IPS-NIHi11 (cell line): ENCODE measurements at places on chromosomes 6 and 20.

DNA sequence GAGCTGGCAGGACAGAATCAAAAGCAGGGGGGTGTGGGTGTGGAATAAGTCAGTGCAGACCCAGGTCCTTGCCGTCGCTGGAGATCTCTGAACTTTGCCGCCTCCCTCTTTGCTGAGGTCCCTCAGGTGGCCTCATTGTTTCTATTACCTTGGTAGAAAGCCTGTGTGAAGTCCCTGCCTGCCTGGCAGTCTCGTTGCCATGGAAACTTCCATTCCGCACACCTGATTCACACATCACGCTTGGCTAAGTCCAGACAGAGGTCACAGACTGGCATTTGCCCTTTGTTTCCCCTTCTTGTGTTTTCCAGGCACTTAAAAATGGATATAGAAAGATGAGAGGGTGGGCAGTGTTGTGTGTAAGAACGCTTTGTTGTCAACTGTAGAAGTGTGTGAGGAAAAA is 260.6 kb downstream of the PRL start:
- DNase-seq, result peak; percentile 79

GRCh38 chr6:51842061-51842803 is 245.2 kb downstream of the PKHD1 start:
- no peak for DNase-seq

DNA sequence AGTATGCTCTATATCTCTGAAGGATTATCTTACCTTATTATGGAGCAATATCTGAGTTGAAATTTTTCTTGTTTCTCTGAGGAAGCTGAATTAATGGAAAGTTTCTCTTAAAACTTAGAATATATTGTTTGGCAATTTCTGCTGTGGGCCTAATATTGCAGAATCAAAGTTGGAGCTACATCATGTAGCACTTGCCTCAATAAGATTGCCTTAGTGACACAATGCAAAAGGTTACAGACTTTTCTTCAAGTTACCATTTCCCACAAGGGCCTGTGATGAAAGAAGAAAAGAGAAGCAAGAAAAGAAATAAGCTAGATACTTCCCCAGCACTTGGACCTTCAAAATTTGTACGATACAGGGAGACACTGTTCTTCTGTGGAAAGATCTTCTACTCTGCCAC is 151.2 kb downstream of the SOBP start:
- no peak for DNase-seq

- no peak for DNase-seq
Measured at GRCh38 chr20:5660346-5660745, 89.9 kb upstream of the SHLD1 start.

DNA sequence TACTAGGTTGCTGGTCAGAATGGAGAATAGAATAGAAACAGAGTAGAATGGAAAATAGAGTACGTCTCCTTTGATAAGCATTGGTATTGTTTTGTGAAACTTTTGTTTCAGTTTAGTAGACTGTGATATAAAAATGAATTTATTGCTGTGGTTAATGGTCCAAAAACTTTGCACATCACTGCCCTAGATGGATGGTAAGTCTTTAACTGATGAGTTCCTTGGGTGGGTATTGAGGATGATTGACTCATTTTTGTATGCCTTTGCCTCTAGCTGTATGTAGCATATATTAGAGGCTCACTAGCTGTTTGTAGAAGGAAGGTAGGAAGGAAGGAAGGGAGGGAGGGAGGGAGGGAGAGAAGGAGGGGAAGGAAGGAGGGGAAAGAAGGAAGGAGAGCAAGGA is 48.3 kb downstream of the ZDHHC14 start:
- no peak for DNase-seq

DNA sequence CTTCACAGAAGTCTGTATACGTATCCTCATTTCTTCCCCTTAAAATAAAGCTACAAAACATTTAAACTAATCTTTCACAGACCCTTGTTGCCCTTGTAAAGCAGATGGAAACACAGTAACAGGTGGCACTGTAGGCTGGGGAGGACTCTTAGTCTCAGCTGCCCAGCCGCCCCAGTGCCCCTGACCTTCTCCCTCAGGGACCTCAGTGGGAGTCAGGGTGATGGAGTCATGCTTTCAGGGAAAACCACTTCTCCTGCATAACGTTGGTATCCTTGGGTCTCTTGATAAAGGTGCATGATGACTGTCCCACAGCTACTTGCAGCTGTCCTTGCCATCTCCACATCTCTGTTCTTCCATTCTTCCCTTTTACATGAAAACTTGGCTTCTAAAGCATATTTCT is 198.6 kb downstream of the CDKAL1 start:
- no peak for DNase-seq

DNA sequence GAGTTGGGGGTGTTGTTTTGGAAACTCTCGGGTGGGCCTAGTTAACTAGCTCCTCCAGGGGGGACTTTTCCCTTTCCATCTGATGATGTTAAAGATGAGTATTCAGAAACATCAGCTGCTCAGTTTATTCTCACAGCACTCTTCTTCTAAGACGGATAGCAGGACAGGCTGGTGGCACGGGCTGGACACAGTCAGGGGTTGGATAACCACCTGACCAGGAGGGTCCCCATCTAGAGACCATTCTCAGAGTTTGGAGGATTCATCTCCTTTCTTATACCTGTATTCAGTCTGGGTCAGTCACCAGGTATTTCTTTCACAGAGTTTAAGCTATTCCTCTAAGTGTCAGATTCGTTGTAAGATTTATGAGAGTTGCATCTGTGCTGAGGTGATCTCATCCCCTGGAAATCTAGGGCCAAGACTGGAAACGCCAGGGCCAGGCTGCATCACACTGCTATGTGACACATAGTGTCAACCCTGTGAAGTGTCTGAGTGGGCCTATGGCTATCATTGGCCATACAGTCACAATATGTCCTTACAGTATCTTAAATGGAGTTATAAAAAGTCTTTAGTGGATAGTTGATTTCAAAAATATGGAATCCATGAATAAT is 111.7 kb downstream of the FAM50B start:
- no peak for DNase-seq

DNA sequence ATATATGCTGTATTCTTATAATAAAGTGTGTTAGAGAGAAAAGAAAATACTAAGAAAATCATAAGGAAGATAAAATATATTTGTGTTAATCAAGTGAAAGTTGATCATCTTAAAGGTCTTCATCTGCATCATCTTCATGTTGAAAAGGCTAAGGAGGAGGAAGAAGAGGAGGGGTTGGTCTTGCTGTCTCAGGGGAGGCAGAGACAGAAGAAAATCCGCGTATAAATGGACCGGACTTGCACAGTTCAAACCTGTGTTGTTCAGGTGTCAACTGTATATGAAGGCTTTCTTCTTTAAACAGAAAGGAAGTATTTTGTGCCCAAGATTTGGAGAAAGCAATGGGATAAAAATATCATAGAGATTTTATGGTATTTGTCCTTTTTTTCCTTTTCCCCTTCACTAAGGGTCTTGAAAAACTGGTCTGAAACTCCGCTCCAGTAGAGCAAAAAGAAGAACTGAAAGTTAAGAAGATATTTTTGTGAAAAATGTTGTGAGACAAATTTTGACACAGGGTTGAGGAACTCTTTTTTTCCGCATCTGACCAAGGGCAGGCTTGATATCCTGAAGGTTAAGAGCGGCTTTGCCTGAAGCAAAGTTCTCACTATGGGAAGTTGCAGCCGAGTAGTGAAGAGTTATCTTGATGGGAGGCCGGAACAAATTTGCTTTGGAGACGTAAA is 350.7 kb downstream of the LAMA2 start:
- DNase-seq, result no peak

DNA sequence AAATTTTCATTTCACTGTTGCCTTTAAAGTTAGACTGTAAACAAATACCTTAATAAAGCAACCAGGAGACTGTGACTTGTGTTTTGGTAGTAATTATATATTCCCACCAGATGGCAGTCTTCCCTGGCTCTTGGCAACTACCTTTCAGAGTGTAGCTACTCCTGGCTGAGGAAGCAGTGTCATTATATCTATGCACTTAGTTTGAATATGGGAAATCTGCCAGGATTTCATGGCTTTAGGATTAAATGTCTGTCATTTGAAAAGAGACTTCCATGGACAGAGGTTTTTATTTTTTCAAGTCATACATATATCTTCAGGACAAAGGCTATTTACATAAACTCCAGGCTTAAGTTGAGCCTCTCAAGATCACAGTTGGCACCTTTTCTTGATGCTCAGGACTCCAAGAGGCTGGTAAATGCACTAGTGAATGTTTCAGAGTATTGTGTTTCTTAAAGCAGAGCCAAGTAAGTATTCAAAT is 160.1 kb downstream of the C6orf58 start:
- DNase-seq, result peak; percentile 58

DNA sequence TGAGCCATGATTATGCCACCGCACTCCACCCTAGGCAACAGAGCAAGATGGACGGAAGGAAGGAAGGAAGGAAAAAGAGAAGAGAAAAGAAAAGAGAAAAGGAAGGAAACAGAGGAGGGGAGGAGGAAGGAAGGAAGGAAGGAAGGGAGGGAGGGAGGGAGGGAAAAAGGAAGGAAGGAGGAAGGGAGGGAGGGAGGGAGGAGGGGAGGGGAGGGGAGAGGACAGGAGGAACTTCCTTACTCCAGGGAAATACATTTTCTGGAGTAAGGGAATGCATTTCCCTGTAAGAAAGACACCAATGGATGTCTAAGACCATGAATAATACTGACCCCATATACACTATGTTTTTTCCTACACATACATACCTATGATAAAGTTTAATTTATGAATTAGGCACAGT is 93.2 kb upstream of the NFATC2 start:
- no peak for DNase-seq

DNA sequence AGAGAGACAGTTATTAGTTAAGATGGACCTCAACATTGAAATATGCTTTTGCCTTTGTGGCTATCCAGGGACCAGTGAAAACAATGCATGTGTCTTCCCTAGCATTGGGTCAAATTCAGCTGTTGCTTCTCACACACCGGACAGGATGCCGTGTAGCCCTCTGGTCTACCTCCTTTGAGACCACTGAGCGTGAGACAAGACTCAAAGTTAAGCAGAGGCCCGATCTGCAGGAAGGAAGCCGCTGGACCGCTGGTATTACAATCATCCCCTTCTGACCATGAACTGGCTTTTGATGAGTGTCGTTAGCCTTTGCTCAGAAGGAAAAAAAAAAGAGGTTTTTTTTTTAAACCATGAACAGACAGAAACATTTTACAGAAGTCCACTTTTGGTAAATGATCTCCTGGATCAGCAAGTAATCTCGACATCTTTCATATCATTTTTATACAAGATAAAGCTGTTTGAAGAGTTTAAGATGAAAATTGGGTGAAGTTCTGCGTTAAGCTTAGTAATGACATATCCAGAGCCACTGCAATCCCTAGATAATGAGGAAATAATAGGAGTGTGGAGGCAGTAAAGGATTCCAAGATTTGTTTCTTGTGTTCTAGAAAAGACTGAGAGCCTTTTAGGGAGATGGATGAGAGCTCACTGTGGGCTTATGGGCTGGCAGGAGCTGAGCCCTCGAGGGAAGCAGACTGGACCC is 622.8 kb downstream of the QKI start:
- no peak for DNase-seq

- DNase-seq, result no peak
Measured at GRCh38 chr6:27837625-27838057, 74.6 kb downstream of the OR2B2 start.

- DNase-seq, result no peak
Measured at GRCh38 chr20:11144114-11144950, 470.5 kb upstream of the JAG1 start.

DNA sequence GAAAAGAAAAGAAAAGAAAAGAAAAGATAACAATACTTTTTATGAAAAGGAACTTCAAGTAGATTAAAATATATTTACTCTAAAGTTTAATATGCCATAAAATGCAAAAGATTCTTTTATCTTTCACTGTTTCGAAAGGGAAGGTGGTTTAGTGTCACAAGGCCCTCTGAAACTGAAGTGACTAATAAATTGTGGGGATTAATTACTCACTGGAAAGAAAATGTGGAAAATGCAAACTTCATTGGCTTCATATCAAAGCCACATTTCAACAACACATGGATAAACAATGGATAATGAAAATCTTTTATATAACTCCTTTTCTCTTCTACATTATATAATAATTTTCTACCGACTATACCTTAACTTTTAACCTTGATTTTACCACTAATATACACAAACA is 320.5 kb upstream of the RSPO3 start:
- DNase-seq, result no peak

- DNase-seq, result peak; percentile 14
Measured at GRCh38 chr6:170178561-170179477, 112.1 kb downstream of the DLL1 start.

- no peak for DNase-seq
Measured at GRCh38 chr6:140487586-140487985, 1113.1 kb upstream of the CITED2 start.

GRCh38 chr6:167768471-167769215 is 58.1 kb upstream of the AFDN start:
- DNase-seq, result no peak

DNA sequence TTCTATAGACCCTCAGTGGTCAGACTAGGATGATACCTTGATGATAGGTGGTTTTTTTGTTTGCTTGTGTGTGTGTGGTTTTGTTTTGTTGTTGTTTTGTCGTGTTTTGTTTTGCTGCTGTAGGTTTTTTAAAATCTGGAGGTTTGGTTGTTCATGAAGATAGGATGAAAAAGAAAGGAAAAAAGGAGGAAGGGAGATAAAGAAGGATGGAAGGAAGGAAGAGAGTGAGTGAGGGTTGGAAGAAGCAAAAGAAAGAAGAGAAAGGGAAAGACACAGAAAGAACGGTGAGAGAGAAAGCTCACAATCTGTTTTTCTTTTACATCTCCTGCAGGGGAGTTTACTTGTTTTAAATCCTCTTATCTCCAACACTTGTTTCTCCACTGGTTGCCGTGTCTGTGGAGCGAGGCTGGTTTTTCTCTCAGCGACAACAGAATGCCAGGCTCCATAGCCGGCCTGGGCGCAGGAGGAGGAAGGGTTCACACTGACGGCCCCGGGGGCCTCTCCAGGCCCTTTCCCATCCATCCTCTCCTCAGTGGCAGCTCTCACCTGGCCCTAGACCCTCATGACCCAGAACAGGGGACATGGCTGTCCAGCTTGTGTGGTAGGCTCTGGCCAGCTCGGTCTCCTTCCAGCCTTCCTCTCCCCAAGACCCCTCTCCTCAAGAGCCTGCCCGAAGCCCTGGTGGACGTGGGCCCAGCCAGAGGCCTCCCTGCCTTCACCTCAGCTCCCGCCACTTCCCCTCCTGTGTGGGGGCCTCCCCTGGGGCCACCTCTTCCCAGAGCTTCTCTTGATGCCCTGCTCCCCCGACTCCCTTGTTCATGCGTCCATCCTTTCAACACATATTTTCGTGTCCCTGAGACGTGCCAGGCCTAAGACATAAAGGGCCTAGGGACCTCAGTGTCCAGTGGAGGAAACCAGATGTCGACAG is 168.4 kb downstream of the VEGFA start:
- no peak for DNase-seq

GRCh38 chr6:49548613-49549304 is 1.7 kb upstream of the C6orf141 start:
- DNase-seq, result no peak

GRCh38 chr6:7215131-7215530 is 97.9 kb downstream of the SSR1 start:
- DNase-seq, result no peak

GRCh38 chr6:29576056-29576455 is 8.9 kb upstream of the OR2H2 start:
- no peak for DNase-seq

GRCh38 chr6:13101409-13101808 is 226.9 kb downstream of the TBC1D7 start:
- no peak for DNase-seq
